B cell (primary cell): ENCODE measurements at places on chromosomes 3 and 15.

GRCh38 chr3:197428117-197428801 is 127.5 kb downstream of the BDH1 start:
- peak; percentile 13 for DNase-seq

DNA sequence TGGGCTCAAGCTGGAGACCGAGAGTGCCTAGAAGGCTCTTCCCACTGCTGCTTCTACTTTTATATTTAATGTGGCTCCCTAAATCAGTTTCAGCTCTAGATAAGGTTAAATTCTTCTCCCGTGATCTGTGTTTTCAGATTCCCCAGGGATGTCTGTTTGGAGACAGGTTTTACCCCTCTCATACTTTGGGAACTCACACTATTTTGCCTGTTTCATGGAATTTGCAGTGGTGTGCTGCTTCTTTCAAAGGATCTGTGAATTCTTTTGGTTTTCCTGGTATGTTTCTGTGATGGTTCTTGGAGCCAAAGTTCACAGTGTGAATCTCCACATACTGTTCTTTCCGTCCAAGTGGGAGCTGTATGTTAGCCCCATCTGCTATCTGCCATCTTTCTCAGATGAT is 238.3 kb upstream of the SLITRK3 start:
- no peak for DNase-seq

- no peak for DNase-seq
Measured at GRCh38 chr15:31156808-31157207, 55.3 kb upstream of the TRPM1 start.

DNA sequence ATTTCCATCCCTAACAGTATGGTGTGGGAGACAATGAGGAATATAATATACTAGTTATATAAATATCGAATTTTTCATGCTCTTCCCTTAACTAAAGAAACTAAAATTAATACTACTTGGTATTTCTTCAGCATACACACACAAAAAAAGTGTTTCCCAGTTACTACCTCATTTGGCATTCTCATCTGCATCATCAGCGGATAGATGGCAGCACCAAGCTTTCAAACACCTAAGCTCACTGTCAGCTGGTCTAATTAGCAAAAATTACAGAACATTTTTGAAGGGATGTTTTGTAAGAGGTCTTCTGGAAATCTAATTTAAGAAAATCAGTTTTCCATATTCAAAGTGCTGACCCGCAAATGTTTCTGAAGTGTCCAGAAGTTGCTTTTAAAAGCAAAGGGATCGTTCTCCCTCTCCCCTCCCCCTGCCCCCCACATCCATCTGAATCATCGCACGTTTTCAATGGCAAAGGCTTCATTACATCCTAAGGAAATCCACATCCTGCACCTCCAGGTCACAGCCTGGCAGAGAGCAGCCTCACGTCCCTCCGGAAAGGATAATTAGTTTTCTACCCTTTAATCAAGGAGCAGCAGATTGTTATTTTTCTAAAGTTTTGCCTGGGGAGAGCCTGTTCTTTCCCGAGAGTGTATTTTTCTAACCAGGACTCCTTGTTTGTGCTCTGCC is 86.1 kb upstream of the SPATA12 start:
- DNase-seq: no peak

- no peak for DNase-seq
Measured at GRCh38 chr15:51677452-51677851, 3.9 kb upstream of the SCG3 start.

GRCh38 chr3:132145833-132146232 is 111.0 kb upstream of the CPNE4 start:
- DNase-seq: no peak

DNA sequence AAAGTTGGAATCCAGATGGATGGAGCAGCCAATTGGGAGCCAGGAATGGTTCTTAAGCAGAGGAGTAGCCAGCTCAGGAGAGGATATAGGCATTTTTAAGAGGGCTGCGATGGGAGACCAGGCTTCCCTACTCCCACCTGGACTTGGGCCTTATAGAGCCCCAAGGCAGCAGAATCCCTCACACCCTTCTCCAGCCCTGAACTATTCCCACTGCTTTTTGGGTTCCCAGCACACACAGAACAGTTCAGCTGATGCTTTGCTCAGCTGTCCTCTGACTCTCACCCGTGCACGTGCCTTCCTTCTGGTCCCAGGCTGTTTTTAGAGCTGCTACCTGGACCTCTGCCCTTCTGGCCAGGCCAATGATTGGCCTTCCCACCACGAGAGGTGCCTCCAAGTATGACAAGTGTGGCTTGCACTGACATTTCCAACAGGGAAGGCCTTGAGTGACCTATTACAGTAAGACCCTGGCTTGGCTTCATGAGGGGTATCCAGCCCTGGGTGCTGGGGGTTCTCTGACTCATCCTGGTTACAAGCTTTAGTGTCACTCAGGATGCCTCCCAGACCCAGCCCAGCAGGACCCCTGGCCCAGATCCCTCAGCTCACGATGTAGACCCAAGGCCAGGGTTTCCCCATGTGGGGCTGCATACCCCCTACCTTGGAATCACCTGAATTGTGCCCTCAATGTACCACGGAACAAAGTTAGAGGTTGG is 25.2 kb downstream of the NOX5 start:
- DNase-seq: no peak

DNA sequence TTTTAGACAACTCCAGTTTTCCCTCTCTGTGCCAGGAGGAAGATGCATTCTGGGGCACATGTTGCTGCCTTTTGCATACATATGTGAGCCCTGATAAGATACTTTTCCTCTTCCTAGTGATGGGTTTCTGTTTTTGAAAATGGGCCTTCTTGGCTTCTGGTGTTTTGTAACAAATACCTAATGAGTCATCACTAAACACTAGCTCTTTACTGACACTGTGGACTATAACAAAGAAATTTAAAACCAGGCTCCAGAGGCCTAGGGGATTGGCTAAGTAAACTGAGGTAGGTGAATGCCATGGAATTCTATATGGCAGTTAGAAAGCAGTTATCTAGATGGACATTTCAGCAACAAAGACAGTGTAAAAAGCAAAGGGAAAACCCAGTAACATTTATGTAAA is 93.4 kb upstream of the NR2E3 start:
- DNase-seq: no peak

DNA sequence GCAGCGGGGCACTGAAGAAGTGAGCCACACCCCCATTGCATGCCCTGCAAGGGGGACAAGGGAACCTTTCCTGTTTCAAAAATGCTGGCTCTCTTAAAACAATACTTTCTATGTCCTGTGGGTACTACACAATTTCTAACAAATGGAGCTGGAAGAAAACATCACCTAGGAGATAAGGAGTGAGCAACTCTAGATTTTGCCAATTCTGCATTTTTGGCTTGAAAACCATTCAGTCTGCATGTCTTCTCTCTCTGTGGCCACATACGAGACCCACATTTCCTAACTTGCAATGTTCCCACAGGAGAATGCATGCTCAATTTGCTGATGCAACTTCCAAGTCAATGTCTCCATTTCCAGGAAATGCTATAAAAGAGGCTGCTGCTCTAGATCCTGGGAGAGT is 662.0 kb downstream of the SQOR start:
- DNase-seq: no peak

DNA sequence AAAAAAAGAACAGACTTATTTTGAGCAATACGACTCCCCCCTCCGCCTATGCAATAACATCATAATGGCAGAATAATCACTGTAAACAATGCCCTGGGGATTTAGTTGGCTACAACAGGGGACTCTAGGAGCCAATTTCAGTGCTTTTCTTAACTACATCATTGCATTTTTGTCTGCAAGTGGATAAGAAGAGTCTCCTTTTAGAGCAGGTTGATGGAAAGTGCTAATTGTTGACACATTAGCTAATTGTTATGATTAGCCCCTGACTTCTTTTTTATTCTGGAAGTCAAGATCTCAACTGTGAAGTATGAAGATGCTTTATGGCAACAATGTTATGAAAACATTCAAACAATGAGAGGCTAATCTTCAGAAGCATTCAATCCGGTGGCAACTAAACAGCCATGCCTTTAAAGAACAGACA is 121.2 kb downstream of the MECOM start:
- DNase-seq: no peak

DNA sequence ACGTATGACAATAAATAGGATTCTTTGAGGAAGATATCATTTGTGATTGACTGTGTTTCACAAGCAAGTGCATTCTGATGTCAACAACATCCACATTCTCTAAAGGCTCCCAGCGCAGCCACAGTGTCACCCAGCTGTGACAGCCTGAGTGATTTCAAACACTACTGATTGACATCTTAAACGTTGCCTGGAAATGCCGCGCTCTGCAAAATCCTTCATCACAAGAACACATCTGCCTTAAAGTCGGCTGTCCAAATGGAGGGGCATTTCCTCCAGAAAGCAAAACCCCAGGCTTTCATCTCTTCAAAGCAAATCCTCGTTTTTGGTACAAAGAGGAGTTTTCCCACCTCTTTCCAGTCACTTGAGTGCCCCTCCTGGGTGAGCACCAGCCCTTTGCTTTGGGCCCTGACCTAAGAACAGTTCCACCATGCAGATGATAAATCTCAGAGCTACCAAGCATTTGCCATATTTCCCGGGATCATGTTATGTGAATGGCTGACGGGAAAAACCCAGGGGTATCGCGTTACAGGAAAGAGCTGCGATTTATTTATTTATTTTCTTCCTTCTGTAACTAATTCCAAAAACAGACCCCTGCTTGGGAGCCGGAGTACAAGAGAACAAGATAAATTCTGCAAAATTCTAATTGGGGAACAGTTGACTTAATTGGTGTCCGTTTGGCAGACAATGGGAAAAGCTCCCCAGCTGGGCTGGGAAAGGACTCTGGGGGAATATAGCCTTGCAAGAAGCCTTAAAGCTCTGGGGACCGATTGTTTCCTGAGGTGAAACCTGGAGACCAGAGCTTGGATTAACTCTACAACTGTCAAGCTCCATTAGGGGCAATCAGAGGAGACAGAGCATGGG is 703.8 kb upstream of the NR2F2 start:
- DNase-seq: no peak

- DNase-seq: peak; percentile 74
Measured at GRCh38 chr3:138578141-138578540, 15.9 kb downstream of the CEP70 start.

- DNase-seq: no peak
Measured at GRCh38 chr3:197936819-197937384, 13.1 kb upstream of the RPL35A start.

DNA sequence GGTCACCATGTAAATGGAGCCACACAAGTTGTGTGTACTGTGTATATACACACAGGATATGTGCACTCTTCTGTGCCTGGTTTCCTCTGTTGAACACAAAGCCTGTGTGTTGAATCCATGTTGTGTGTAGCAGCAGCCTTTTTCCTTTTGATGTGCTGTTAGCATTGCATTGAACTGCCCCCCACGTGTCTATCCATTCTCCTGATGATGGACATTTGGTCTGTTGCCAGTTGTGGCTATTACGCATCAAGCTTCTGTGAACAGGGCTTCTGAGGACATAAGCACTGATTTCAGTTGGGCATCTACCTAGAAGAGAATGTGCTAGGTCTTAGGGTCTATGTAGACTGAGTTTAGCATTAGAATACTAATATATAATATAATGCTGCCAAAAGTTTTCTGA is 77.4 kb downstream of the LSM3 start:
- no peak for DNase-seq

GRCh38 chr3:98692787-98693473 is 70.2 kb upstream of the ST3GAL6 start:
- no peak for DNase-seq

DNA sequence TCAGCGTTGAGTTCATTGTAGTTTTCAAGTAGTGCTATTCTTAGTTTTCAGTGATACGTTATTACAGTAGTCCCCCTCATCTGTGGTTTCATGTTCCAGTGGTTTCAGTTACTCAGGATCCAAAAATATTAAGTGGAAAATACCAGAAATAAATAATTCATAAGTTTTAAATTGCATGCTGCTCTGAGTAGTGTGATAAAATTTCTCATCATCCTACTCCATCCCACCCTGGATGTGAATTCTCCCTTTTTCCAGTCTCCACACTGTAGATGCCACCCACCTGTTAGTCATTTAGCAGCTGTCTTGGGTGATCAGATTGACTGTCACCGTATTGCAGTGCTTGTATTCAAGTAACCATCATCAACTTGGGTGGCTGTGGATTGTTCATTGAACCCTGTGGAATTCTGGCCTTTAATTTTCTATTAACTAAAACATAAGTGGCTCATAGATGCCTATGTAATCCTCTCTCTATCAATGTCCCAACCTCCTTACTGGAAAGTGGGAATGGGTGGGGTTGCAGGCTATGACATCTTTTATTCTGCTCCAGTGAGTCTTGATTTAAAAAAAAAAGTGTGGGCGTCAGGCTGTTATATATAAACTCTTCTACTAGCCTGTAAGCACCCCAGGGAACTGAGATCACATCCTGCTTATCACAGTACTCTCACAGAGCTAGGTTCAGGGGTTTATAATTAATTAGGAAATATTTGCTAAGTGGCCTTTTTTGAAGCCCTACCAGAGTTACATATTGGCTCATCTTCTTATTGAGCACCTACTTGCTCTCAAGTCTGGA is 97.5 kb downstream of the CFAP20DC start:
- DNase-seq: peak; percentile 31

DNA sequence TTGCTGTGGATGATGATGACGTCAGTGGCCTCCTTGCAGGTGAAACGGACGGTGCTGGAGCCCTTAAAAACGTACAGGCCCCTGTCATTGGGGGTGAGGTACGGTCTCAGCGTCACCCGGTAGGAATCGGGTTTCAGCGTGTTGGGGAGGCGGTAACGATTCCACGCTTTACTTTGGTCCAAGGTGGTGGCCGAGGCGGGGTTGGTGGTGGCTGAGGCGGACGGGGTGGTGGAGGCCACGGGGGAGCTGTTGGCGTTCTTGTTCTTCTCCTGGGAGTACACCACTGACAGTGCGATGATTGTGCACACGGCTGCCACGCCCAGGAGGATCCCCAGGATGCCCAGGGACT is 8.5 kb downstream of the ANPEP start:
- DNase-seq: no peak

GRCh38 chr3:72157748-72158638 is 373.0 kb upstream of the PROK2 start:
- DNase-seq: peak; percentile 61

GRCh38 chr15:83430441-83430840 is 16.7 kb upstream of the SH3GL3 start:
- no peak for DNase-seq

- DNase-seq: no peak
Measured at GRCh38 chr3:16978921-16979271, 94.1 kb downstream of the PLCL2 start.

GRCh38 chr3:179464323-179465092 is 13.2 kb upstream of the GNB4 start:
- DNase-seq: no peak

DNA sequence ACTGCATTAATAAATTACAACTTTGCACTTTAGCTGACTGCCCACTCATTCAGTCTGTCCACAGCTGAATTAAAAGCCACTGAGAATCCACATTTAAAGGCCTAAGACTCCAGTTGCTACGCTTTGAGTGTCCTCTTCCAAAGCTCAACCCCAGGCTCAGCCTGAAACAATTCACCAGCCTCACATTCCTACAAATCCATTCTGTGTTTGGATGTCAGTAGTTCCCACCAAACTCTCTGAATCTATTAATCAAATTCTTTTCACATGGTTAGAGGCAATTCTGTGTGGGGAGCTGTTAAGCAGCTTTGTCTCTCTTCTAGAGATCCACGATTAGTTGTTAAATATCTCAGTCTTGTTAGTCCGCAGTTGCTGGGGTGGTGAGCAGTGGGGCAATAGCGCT is 116.8 kb upstream of the UBE2E2 start:
- no peak for DNase-seq

- DNase-seq: no peak
Measured at GRCh38 chr15:90047956-90048575, 46.9 kb downstream of the ZNF710 start.
